Epithelial cell of esophagus (primary cell): ENCODE measurements at places on chromosomes 7 and 10.

DNA sequence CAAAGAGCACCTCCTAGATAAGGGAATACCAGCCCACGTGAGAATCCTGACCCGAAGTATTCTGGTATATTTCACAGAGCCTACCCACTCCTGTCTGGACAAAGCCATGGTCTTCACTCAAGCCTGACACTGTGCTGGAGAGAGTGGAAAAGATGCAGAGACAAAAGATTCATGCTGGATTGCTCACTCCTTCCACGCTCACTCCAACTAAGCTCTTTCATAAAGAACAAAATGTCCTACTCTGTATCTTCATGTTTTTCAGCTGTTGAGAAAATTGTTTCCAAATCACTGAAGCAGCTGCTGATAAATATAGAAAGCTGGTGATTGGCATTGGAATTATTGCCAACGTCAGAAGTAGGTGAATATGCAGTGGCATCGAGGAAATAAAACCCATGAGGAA, 106.0 kb downstream of the ABLIM1 start:
- DNase-seq, result no peak

DNA sequence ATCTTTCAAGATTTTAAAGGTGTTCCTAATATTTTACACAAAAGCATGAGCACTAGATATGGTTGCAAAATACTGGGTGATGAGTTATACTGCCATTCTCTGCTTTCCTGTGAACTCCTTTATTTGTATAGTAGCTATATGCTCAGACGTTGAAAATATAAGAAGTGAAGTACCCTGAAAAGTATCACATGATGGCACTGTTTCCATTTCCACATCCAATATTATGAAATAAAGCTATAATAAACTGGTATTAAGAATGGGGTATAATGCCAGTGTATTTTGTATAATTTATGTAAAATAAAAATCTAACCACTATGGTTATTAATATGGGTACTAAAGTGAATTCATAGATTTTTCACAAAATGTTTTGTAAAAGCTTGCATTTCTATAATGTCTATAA, 79.6 kb upstream of the FOXP2 start:
- DNase-seq, result peak; percentile 2

DNA sequence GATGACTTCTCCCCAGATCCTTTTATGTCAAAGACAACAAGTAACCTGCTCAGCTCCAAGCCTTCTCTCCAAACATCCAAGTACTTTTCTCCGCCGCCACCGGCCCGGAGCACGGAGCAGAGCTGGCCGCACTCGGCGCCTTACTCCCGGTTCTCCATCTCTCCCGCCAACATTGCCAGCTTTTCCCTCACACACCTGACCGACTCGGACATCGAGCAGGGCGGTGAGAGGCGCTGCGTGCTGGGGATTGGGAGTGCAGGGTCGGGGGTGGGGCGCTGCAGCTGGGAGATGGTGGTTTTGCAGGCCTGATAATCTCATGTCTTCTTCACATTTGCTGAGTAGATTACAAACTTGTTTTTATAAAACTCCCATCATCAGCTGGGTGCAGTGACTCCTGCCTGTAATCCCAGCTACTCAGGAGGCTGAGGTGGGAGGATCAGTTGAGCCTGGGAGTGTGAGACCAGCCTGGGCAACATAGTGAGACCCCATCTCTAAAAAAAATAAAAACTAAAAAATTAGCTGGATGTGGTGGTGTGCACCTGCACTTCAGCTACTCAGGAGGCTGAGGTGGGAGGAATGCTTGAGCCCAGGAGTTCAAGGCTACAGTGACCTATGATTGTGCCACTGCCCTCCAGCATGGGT, 7.2 kb upstream of the BHLHA15 start:
- no peak for DNase-seq

DNA sequence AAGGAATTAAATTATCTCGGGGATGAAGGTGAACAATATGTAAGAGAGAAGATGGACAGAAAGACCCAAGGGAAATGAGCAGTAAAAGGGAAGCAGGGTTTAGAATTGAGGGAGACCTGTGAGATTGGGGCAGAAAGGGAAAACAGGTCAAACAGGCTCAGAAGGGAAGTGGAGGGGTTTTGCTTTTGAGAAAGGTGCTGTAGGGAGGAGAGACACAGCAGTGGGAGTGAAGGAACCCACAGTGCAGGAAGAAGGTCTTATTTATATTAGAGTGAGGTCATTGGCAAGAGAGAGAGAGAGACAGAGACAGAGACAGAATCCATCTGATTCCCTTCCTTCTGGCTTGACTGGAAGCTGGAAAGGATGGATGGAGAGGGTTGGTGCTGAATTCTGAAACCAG, 3.5 kb upstream of the TCAF1 start:
- no peak for DNase-seq

- DNase-seq, result peak; percentile 47
These were observed 12.8 kb downstream of the RHEB start for GRCh38 chr7:151506901-151507382.

GRCh38 chr10:124561206-124561605, 99.6 kb downstream of the LHPP start:
- DNase-seq, result no peak

DNA sequence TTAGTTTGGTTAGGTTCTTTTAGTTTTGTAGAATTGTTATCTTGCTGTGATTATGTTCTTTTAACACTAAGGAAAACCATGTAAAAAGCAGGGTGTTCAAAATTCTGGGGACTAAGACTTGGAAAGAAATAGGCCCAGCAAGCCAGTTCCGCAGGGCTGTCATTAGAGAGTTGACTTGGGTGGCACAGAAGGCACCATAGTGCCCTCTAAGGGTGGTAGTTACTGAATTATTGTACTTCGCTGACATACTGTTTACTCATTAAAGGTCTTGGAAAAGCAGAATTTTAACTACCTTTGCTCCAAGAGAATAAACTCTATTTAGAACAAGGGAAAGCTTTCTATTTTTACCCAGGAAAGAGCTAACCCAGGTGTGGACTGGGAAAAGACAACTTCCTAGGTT, 86.5 kb downstream of the OTUD1 start:
- DNase-seq, result peak; percentile 67

- no peak for DNase-seq
These were observed 387.0 kb upstream of the KCND2 start for GRCh38 chr7:119886007-119886406.

- DNase-seq, result no peak
These were observed 22.9 kb upstream of the DMTF1 start for GRCh38 chr7:87129332-87129731.

GRCh38 chr7:96297876-96298275, 24.0 kb downstream of the SLC25A13 start:
- DNase-seq, result no peak

- DNase-seq, result no peak
These were observed 470.1 kb downstream of the GFRA1 start for GRCh38 chr10:115802911-115803310.

DNA sequence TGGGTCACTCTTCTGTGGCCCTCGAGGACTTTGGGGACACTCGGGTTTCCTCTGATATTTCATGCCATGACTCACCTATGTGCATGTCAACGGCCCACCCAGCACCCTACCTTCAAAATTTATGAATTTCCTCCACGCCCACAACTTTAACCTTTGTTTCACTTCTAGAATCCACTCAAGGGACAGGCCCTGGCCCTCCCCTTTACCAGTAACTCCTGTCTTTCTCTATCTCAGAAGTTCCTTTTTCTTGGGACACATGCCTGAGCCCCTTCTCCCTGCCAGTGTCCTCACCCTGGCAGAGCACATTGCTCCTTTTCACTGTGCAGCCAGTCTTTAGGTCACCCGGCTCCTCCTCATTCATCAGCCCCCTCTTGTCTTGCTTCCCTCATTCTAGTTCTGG, 282.5 kb upstream of the KLF6 start:
- no peak for DNase-seq

DNA sequence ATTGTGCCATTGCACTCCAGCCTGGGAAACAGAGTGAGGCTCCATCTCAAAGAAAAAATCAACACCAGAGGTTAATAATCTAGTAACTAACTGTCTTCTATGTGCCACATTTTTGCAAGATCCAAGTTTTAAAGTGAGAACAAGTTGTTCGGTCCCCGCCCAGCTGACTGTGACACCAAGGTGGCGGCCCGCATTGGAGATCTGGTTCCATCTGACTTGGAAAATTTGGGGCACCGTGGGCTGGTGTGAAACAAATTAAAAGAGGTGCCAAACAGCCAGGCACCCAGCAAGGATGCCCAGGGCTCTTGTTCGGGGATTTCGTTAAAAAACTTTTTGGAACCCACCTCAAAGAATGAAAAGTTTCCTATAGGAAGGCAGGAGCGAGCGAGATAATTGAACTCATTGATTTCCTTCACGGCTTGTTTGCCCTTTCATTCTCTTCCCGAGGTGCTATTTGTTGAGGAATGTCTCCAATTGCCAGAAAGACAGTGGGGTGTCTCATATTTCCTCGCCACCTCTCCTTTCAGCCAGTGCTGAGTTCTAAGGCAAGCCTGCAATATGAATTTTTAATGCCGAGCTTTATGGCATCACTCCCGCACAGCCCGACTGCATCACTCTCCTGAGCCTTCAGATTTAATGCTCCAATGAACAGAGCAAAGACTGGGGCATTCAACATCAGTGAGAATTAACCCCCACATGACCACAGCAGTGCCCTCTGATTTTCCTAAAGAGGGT, 156.9 kb upstream of the SH2B2 start:
- no peak for DNase-seq

DNA sequence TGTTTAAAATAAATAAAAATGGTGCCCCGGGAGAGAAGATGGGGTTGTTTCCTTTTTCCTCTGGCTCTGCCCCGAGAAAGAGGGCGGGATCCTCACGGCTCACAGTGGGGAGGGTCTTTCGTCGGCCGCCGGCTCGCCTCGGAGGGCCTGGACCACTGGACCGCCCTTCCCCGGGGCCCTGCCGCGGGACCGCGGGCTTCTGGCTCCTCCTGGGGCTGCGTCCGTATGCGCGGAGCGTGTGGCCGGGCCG, 3.5 kb upstream of the IGF2BP3 start:
- no peak for DNase-seq
